ENCODE measurements at places on chromosomes 1 and 21.

GRCh38 chr1:84027368-84027767, 28.4 kb upstream of the TTLL7 start:
- no peak for DNase-seq

DNA sequence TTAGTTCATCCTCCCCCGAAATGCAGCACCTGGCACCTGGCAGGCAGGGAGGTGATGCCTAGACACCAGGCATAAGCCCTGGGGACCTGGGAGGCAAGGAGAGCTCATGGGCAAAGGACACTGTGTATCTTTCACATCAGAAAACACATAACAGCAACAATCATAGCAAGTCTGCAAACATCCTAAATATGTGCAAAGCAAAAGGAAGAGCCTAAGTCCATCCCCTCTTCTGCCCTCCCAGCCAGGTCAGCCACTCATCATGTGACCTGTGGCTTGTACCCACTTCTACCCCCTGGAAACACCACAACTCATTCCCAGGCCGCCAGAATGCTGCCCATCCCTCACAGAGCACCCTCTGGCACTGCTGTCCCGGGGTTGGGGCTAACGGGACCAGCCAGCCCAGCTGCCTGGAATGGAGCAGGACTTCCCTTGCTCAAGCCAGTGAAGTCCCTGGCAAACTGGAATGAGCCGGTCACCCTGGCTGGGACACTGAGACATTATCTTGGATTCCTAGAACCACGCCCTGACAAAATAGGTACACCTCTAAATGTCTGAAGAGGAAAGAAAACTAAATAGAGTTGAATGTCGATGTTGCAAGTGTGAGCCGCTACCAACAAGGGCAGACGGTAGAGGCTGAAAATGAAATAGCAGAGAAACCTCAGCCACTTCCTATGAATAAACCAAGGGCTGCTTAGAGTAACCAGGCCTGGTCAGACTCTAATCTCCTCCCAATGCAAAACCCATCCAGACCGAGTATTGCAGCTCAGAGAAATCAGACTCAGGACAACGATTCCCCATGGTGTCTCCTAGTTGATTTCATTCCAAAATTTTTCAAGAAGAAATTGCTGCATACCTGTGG, 29.4 kb downstream of the TMPRSS2 start:
- DNase-seq = no peak

DNA sequence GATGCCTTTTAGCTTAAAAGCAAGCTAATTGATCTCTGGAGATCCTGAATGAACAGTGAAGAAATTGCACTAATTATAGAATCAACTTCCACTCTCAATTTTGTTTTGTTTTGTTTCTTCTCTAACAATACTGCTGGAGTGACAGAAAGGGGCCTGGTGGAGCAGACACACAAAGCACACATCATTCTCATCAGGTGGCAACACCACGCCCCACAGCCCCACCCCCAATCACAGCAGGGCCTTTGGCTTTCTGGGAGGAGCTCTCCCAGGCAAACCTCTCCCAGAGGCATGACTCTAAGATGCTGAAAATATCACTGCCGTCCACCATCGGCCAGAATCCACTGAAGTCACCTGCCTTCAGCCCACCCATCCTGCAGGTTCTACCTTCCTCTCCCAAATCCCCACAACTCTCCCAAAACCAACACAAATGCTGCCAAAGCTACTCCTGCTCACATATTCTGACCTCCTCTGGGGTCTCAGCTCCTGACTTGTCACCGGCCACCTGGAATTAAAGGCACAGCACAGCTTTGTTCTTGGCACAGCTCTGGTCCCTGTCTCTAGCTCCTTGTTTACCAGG, 120.7 kb downstream of the GRIK3 start:
- no peak for DNase-seq

DNA sequence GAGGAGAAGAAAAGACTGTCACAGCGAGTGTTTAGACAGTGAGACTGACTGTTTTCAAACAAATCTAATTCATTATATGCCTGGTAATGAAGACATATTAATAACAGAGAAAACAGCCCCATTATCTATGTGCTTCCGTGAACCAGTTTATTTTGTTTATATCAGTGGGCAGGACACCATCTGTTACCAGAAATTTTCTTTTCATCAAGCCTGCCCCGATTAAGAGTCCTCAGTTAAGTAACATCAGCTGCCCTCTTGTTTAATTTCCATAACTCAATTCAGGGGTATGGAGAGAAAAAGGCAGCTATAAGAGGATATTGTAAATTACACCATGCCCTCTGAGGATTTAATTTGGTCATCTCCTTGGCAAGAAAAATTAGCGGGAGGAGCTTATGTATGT, 94.0 kb downstream of the TMEM200B start:
- no peak for DNase-seq

DNA sequence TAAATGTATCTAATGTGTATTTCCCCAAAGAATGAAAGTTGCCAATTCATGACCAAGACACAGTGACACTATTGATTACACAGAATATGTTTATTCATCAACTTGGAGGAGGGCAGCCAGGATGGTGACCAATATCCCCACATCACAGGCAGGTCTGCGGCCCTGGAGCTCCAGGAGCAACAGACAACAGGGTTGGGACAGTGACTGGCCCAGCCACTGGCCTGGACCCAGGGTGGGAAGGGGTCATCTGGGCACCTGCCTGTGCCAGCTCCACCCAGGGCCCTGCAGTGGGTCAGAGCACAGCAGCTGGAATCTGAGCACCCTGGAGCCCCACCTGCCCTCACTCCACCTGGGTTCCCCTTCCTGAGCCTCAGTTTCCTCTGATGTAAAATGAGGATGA, 466.1 kb downstream of the MATN1 start:
- DNase-seq = no peak

GRCh38 chr1:156750711-156751450, 594 bp downstream of the HDGF start:
- peak; percentile 73 for DNase-seq

GRCh38 chr21:20592463-20592862, 405.7 kb upstream of the NCAM2 start:
- no peak for DNase-seq

- DNase-seq = no peak
Measured at GRCh38 chr1:25106976-25107642, 125.2 kb downstream of the SYF2 start.

DNA sequence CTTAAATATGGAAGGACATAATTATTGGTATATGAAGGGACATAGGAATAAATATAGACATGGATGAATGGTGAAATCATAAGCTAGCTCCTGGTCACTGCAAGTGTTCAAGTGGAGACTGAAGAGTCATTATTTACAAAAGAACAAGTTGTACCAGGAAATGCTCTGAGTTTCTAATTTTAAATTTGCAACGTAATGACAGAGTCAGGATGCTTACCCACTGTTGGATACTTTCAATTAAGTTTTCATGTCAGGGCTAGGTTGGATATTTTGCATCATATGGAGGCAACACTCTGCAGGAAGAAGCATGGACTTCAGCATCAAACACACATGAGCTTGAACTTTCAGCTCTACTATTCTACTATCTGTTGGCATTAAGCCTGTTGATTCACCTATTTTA, 499.6 kb upstream of the C1orf87 start:
- DNase-seq = no peak

DNA sequence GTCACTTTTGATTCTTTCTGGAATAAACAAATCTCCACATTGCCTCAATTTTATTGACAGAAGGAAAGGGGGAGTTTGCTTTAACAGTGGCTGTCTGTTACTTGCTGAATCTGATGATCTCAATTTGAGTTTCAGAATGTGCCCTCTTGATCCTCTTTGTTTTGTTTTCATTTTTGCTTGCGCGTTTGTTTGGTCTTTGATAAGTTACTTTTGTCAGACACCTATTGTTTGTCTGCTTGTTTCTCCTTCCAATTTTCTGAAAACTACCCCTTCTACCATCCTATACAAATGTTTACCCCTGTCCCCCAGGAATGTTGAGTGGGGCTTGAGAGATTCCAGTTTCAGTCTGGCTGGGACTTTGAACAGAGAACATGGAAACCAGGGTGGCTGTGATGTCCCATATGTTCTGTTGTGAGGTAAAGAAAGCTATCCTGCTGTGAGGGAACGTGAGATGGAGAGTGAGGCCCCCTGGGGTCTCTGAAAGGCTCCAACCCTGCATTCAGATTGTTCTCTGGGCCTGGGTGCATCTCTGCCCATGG, 11.8 kb upstream of the XCL2 start:
- no peak for DNase-seq

GRCh38 chr1:159091180-159091560, 14.6 kb upstream of the AIM2 start:
- no peak for DNase-seq

DNA sequence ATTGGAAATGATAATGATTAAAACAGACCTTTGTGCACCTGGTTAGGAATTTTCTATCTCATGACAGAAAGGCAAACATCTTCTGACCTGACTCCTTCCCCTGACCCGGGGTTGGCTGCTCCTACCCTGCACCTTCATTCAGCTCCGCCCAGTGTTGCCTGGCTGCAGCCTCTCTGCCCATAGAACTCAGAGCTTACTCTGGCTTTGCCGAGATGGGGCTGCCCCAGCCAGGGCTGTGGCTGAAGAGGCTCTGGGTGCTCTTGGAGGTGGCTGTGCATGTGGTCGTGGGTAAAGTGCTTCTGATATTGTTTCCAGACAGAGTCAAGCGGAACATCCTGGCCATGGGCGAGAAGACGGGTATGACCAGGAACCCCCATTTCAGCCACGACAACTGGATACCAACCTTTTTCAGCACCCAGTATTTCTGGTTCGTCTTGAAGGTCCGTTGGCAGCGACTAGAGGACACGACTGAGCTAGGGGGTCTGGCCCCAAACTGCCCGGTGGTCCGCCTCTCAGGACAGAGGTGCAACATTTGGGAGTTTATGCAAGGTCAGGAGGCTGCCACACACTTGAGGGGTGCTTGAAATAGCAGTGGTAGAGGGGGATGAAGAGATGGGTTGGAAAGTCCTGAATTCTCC, at the start of gene DIO1:
DIO1 (plus strand) TSS at position 189 of the 638 bp plus-strand sequence; CDS start at position 213, 24 bp downstream.
- DNase-seq = no peak

GRCh38 chr1:31957701-31958674, 19.8 kb upstream of the PTP4A2 start:
- no peak for DNase-seq

DNA sequence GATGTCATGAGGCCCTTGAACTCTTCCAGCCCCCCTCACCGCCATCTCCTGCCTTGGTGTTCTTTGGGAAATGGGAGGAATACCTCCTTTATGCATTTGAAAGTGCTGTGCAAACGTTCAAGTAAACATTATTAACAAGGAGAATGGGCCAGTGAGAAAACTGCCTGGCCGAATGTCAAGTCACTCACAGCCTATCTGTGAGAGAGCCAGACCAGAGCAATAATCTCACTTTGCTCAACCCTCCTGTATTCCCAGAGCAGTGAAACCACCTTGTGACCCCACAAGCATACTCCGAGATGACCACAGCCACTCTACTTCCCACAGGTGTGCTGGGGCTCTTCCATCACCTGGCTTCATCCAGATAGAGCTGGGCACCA, 5.2 kb downstream of the TAL1 start:
- DNase-seq = no peak

GRCh38 chr1:48294656-48295055, 72.1 kb downstream of the SLC5A9 start:
- no peak for DNase-seq

DNA sequence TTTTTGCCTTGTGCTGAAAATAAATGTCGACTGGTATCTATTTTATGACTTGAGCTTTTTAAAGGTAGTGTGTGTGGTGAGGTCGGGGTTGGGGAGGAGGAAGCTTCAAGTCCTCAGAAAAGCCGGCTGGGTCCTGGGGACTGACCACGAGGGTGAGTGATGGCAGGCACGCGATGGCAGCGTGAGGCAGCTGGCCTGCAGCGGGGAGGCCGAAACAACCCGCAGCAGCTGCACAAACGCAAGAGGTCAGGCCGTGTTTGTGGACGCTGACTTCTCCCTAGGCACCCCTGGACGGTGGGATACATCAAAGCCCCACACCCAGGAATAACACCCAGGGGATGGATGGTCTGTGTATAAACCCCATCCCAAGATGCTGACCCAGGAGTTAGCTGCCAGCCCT, 51.4 kb downstream of the ZBTB18 start:
- DNase-seq = no peak

- no peak for DNase-seq
Measured at GRCh38 chr1:224542783-224543440, 73.2 kb upstream of the CNIH3 start.

DNA sequence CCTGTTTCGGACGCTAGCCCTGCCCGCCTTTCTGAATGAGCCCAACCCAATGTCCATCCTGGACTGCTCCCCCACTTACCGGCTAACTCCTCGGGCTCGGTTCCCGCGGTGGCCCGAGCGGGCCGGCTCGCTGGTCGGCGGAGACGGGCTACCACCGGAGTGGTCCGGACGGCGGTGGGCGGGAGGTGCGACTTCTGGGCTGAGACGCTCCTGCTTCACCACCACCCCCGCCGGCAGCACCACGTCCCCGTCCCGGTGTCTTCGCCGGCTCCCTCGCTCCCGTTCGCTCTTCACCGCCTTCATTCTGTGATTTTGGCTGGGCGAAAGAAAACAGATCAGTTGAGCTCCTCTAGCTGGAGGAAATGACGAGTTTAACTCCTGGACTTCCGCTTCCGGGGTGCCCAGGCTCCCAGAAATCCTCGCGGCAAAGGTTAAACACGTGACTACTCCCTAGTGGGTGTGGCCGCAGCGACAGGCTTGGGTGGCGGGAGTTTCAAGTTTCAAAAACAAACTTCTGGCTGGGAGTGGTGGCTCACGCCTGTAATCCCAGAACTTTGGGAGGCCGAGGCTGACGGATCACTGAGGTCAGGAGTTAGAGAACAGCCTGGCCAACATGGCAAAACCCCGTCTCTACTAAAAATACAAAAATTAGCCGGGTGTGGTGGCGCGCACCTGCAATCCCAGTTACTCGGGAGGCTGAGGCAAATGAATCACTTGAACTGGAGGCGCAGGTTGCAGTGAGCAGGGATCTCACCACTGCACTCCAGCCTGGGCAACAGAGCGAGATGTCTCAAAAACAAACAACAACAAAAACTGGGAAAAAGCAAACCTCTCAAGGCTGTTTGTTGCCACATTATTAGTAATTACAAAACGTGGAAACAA, at the start of gene SNIP1:
SNIP1 (minus strand) TSS at position 367 of the 882 bp plus-strand sequence; CDS start at position 303, 64 bp downstream.
- peak; percentile 95 for DNase-seq

GRCh38 chr1:222263791-222264190, 284.1 kb downstream of the HHIPL2 start:
- DNase-seq = no peak

DNA sequence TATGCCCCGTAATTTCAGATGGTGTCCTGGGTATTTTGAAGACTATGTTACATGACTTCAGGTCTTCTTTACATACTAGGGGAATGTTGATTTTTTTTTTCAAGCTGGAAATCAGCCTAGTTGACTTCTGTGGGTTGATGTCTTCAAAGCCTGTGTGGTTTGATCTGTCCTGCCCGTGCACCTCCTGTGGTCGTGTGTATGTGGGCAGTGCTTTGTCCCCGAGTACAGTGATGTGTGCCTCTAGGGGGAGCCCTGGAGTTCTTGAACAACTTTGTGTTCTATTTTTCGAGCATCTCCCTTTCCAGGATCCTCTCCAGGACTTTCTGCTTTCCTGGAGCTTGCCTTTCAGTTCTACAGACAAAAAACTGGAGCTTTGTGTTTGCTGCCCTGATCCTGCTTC, 28.9 kb downstream of the OBSCN start:
- no peak for DNase-seq

DNA sequence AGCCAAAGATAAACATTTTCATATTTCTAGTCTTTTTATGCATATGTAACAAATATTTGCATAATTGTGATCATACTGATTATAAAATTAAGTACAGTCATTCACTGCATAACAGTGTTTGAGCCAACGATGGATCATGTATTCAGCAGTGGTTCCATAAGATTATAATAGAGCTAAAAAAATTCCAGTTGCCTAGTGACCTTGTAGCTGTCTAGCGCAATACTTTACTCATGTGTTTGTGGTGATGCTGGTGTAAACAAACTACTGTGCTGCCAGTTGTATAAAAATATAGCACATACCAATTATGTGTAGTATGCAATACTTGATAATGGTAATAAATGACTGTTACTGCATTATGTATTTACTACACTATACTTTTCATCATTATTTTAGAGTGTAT, 2.1 kb upstream of the S100A10 start:
- DNase-seq = no peak
